Neural progenitor cell (in vitro differentiated cells): ENCODE measurements at places on chromosomes 1 and 21. TPM values are rescaled to one million over a fixed set of nuclear protein-coding genes. Genes with fewer than 3 reads are reported as not detected.

DNA sequence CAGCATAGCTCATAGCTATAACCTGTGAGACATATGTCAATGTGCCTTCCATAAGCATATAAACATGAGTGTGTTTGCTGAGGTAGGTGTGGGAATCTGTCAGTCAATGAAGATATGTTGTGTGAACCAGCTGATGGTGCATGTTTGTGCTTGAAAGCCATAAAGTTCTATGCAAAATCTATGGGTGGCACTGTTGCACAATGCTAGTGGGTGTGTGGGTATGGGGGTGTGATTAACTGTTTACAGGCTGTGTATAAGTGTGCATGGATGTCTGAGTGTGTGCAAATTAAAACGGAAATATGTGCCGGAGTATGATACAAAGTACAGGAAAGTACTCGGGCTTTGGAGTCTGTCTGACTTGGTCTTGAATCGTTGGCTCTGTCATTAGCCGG lies 1.0 kb upstream of the ATP2B4 start:
- DNase-seq, result no peak

DNA sequence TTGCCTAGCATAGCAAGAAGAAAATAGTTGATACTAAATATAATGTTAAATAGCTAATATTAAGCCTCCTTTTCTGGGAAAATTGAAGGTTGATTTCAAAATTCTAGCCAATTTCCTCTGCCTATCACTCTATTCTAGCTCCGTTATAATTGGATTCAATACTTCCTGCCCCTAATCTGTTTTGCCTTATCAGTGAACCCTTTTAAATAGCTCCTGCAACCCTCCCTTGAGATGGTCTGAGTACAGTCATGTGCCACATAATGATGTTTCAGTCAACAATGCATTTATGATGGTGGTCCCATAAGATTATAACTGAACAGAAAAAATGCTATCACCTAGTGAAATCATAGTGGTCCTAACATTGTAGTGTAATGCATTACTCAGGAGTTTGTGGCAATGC lies 79.7 kb upstream of the PBX1 start:
- DNase-seq, result no peak

DNA sequence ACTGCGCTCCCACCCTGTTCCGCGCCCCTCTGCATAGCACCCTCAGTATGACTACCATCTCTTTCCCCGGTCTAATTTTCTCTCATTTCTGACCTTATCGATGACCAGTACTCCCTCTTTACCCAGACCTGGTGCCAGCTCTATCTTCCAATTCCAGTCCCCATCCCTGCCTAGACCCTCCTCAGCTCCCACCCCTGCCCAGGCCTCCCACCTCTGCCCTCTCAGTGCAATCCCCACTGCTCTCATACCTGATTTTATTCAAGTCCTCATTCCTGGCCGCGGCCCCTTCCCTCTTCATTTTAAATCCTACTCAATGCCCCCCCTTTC lies 1.3 kb downstream of the USP24 start:
- DNase-seq, result peak; percentile 26

Gene CELA3A
- total RNA-seq, result not detected in 2 replicates

DNA sequence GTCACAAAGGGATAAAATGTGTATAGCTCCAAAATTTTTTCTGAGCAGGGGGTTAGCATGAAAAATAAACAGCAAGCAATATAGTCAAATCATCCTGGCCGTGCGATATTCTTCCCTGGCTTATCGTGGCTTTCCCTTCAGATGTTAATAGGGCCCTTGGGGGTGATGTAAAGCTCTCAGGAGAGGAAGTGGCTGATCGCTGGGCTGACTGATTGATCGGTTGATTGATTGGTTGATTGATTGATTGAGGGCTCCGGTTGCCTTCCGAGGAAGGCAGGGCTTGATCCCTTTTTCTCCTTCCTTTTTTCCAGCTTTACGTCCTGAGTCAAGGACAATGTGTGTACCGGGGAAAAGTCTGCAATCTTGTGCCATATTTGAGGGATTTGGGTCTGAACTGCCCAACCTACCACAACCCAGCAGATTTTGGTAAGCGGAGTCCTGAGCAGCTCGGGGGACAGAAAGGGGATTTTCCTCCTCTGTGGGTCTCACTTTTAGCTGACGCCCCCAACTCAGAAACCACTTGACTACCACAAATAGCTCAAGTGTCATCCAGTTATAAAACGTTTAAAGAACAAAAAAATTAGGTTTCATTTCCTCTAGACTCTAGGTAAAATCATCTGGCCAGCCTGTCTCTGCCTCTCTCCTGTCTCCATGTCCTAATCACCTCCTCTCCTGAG lies 29.5 kb downstream of the TFF3 start:
- DNase-seq, result no peak

GRCh38 chr1:9651565-9652378 lies at the start of gene PIK3CD:
PIK3CD (plus strand) TSS chr1:9651731; CDS start chr1:9710456, 58,725 bp downstream.
- DNase-seq, result peak; percentile 89
